NCI-H510A (cell line): ENCODE measurements at places on chromosomes 6 and 20.

DNA sequence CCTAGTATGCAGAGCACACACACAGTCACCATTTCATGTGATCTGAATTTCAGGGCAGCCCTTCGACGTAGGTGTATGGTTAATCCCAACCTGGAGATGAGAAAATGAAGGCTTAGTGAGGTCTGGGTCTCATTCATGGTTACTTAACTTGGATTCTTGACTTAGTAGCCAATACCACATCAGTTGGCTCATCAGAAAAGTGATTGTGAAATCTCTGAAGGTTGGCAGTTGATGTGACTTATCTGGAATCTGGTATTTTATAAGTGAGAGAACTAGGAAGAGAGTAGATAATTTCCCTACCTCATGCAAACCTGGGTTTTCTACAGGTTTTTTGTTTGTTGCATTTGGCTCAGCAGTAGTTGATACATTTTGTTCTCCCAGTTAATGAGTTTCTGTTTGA is 123.7 kb downstream of the CCDC170 start:
- DNase-seq, result no peak

- no peak for DNase-seq
Observed at GRCh38 chr6:152984513-152984872, 1.7 kb upstream of the FBXO5 start.

- DNase-seq, result no peak
Observed at GRCh38 chr20:61357119-61357518, 105.1 kb downstream of the CDH4 start.

- DNase-seq, result no peak
Observed at GRCh38 chr6:74656453-74656852, 549.4 kb downstream of the COL12A1 start.

DNA sequence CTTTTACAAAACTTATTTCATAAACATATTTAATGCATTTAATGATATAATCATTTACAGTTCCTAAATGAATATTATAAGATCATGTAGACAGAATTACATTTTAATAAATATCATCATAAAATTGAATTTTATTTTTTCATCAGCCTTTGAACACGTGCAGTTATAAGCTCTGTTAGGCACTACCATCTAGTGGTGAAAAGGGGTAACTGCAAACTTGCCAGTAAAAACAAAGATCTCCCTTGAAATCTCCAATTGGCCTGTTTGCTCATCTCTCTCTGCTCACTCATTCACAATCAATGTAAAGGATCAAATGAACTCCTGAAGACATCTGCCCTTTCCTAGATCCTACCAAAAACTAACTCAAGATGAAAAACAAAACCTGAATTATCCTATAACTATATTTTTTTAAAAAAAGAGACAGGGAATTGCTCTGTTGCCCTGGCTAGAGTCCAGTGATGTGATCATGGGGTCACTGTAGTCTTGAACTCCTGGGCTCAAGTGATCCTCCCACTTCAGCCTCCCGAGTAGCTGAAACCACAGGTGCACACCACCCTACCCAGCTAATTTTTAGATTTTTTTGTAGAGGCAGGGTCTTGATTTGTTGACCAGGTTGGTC is 31.7 kb downstream of the SAMHD1 start:
- DNase-seq, result no peak

- no peak for DNase-seq
Observed at GRCh38 chr6:95142661-95143335, 434.5 kb upstream of the MANEA start.

GRCh38 chr6:17842934-17843821 is 136.5 kb upstream of the NUP153 start:
- no peak for DNase-seq

DNA sequence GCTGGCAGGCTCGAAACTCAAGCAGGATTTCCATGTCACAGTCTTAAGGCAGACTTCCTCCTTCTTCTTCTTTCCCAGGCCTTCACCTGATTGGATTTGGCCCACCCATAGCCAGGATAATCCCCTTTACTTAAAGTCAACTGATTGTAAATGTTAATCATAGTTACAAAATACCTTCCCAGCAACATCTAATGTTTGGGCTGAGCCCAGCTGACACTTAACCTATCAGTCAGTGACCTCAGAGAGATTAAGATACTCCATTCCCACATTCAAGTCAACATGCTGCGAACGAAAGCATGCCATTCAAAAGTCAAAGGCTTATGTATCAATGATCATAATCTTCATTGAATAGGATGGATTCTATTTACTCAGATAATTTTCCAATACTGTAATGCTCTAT is 16.0 kb downstream of the MAP7 start:
- DNase-seq, result no peak

- no peak for DNase-seq
Observed at GRCh38 chr6:12598919-12599318, 117.6 kb upstream of the PHACTR1 start.

GRCh38 chr6:140276133-140276532 is 901.7 kb upstream of the CITED2 start:
- DNase-seq, result no peak

DNA sequence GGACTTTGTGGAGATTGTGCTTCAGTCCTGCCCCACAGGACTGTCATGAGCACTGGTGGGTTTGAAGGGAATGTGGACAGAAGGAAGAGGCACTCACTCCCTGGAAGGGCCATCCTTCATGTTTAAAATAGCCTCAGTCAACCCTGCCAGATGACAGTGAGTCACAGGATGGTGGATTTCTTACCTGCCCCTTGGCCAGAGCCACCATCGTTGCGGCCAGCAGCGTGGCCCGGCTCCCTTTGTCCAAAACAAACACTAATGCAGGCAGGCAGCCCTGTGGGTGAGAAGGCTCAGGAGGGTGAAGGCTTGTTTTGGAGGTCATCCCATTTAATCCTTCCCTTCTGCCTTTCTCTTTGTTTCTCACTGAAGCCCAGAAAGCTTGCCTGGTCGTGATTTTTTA is 422.7 kb downstream of the CD83 start:
- no peak for DNase-seq
